ENCODE measurements at places on chromosomes 1 and 21. TPM values are rescaled to one million over a fixed set of nuclear protein-coding genes. Genes with fewer than 3 reads are reported as not detected.

DNA sequence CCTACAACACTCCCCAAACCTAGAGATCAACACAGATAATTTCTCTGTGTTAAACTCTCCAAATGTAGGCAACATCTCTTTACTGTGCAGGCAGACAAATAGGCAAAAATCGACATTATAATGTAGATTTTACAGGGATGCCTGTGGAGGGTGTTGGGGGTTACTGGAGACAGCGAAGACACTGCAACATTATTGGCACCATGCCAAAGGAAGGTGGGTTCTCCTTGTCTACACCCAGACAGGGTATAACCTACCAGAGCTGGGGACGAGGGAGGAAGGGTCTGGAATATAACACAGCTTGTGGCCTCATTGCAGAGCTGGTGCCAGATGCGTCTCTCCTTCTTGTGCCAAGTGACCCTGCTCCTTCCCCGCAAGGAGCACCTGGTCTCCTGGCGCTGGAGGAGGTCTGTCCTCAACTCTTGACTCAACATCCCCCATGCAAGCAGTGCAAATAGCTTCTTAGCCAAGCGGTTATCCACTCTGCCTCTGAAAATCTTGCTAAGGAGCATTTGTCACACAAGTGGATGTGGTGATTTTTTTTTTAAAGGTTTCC lies 404.0 kb downstream of the PRDM2 start:
- no peak for DNase-seq

GRCh38 chr1:85363521-85363920 lies 87.1 kb upstream of the BCL10 start:
- DNase-seq = no peak

GRCh38 chr1:214446772-214447556 lies 104.4 kb downstream of the PTPN14 start:
- peak; percentile 99 for DNase-seq

DNA sequence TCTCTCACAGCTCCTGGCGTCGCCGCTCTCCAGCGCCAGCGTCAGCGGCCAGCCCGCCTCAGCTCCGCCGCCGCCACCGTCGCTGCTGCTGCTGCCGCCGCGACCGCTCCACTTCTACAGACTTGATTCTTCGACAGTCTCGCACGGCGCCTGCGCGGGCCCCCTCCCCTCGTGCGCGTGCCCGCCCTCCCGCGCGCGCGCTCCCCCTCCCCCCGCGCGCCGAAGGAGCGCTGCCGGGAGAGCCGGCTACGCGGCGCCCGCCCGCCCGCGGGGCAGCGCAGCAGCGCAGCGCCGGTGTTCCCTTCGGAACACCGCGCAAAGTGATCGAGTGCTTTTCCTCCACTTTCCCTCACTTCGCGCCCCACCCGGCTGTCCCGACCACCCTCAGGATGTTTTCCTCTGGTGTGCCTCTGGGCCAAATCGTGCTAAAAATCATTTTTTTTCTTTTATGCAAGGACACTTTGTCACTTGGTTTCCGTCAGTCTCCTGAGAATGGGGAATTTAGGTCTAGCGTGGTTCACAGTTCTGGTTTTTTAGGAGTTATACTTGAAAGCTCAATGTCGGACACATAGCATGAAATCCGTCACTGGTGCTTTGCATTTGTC lies at the start of gene IRF2BP2:
TSS of gene IRF2BP2 (minus strand) at position 118 of the 605 bp plus-strand sequence. CDS start 684 bp downstream, outside the sequence.
- peak; percentile 64 for DNase-seq

The C4BPA gene
- total RNA-seq = not detected

Measured in PC-9 (cell line).